ENCODE measurements at places on chromosomes 7 and 10.

- no peak for DNase-seq
These were observed 7.0 kb upstream of the SERPINE1 start for GRCh38 chr7:101119876-101120275.

DNA sequence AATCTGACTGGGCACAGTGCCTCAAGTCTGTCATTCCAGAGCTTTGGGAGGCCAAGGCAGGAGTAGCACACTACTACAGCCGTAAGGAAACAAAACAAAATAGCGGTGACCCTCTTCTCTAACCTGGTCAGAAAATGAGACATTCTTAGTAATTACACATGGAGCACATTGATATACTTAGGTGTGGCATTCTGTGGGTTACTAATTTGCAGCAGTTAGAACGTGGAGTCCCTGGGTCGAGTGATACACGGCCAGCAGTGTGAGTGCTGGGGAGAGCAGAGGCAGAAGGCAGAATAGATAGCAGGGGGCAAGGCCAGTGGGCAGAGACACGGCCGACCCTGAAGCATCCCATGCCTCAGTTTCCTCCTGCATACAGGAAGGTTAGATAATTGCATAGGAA is 28.9 kb upstream of the SFMBT2 start:
- DNase-seq: no peak

- no peak for DNase-seq
These were observed 13.0 kb downstream of the SLC18A2 start for GRCh38 chr10:117253908-117254307.

GRCh38 chr10:95987685-95988426 is 55.5 kb upstream of the CCNJ start:
- no peak for DNase-seq

GRCh38 chr10:132989476-132990415 is 47.4 kb upstream of the CFAP46 start:
- DNase-seq: no peak

GRCh38 chr10:7370511-7370910 is 40.3 kb downstream of the SFMBT2 start:
- DNase-seq: no peak

DNA sequence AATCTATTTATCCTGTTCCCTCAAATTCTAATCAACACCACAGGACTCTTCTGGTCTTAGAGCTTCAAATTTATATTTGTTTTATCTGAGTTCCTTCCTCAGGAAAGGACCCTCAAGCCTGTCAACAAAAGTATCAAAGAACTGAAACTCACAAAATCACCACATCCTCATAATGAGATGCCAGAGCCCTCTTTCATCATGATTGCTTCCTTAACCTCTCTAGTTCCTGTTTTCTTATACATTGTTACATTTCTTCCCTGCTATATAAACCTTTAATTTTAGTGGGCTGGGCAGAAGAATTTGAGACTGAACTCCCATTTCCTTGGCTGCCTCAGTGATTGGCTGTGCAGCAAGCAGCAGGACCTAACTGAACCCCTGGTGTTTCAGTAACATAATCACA is 189.7 kb downstream of the ZNF248 start:
- DNase-seq: no peak

- no peak for DNase-seq
These were observed 15.4 kb downstream of the CLCN1 start for GRCh38 chr7:143331179-143331801.

All from small intestine (tissue), 16 donors.